ENCODE measurements at places on chromosomes 13 and 19.

DNA sequence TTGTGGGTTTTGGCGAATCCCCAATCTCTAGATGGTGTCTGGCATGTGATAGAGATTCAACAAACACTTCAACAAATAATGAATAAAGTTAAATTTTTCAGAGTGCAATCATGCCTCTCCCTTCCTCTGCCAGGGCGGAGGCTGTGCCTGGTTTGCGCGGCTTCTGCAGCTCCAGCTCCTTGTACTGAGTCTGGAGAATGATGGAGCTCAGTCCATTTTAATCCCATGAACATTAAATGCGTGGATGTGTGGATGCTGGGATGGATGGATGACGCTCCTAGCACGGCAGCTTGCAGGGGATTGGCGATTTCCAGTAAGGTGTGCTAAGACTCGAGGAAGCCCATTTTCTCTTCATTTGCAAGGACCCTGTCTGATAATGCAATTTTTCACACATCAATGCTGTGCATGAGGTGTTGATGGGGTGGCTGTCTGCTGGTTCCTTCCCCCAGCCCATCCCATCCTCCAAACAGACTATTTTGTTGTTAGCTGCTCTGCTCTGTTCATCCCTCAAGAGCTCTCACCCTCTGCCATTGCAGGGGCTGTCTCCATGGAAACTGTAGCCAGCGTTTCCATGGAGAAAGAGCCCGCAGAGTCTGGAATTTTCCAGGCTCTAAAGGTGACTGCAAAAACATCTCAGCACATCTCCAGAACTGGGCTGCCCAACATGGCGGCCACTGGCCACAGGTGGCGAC lies 92.6 kb upstream of the PEG3 start:
- DNase-seq: no peak

DNA sequence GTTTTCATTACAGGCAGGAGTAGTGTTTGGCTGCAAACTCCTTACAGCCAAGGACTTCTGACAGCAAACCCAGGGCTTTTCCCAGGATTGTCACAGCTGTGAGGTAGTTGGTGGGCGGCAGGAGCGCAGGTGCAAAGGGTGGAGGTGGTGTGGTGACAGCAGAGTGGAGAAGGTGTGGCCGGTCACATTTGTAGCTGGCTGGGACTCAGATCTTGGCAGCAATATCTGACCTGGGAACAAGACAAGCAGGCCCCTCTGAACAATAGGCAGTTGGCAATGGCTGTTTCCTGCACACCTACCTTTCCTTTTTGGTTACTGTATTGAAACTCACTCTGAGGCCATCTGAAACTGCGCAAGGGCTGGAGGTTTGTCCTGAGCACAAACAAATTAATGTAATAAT lies 327.3 kb downstream of the COG6 start:
- no peak for DNase-seq

GRCh38 chr19:13963603-13964105 lies 11.3 kb downstream of the DCAF15 start:
- no peak for DNase-seq

DNA sequence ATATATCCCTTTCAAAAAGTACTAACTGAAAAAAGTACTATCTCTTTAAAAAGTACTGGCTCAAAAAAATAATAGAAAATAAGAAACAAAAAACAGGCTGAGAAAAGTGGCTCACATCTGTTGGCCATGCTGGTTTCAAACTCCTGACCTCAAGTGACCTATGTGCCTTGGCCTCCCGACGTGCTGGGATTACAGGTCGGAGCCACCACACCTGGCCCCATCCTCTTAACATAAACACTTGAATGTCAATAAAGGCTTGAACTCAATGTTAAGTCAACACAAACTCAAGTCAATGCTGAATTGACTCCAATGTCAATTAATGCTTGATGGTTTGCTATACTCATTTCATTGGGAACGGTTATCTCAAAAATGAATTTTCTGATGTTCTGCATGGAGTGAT lies 30.9 kb downstream of the ZNF611 start:
- DNase-seq: no peak

- DNase-seq: no peak
Observed at GRCh38 chr19:10189616-10190015, 5.1 kb downstream of the DNMT1 start.

DNA sequence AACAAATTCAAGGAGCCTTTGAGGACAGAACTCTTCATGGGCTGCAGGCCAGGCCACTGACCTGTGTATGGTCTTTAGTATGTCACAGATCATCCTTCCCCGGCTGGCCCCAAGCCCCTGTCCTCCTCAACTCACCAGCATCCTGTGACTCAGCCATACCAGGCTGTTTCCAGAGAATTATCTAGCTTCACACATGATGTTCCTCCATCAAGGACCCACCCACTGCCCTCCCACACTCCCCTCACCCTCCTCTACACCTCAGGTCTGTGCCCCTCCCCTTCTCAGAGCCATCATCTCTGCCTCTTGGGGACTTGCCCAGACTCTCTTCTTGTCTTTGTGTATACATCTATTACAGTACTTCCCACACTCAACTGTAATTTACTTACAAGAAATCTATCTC lies 14.7 kb downstream of the DCT start:
- DNase-seq: no peak

DNA sequence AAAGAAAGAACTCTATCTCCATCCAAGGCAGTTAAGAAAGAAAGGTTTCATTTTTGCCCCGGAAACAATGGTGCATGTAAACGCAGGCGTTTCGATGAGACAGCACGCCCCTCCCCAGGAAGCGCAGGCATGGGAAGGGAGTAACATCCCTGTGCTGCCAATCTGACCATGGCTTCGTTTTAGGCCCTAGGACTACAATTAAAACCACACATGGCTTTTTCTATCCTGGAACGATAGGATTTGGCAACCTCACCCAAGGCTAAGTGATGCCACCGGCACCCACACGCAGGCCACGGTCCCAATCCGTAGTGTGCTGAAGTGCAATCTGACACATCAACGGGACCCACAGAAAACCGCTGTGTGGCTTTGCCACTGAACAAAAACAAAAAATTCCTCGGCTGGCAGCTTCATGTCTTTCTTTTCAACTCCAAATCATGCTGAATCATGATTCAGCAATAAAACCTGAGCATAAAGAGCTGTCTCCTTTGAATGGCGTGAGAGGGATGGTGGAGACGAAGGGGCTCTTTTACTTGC lies 24.2 kb downstream of the RANBP3 start:
- DNase-seq: peak; percentile 32

DNA sequence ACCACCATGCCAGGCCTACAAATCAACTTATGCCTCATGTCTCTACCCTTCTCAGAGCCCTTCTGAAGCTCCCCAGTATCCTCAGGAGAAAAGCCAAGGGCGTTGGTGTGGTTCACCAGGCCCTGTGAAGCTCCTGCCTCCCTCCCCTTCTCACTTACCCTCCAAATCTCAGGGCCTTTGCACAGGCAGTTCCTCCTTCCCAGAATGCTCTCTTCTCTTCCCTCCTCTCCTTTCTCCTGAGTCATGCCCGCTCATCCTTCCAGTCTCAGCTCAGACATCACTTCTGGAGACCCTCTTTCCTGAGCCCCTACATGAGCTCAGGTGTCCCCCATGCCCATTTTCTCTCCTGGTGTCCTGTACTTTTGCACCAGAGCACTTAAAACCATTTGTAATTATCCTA lies 20.5 kb downstream of the HIF3A start:
- no peak for DNase-seq

DNA sequence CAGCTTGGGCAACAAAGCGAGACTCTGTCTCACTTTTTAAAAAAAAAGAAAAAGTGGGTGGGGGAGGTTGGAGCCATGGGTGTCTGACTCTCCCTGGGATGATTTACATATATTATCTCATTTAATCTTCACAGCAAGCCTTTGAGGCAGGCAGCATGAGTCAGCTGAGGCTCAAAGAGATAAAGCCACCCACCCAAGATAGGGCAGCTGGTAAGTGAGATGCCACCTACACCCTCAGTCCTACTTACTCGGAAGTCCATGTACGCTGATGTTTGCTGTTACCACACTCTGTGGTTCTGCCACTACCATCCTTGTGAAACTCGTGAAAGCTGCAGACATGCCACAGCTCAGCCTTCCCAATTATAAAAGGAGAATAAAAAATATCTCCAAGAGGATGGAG lies 142.0 kb upstream of the TSHZ3 start:
- no peak for DNase-seq

DNA sequence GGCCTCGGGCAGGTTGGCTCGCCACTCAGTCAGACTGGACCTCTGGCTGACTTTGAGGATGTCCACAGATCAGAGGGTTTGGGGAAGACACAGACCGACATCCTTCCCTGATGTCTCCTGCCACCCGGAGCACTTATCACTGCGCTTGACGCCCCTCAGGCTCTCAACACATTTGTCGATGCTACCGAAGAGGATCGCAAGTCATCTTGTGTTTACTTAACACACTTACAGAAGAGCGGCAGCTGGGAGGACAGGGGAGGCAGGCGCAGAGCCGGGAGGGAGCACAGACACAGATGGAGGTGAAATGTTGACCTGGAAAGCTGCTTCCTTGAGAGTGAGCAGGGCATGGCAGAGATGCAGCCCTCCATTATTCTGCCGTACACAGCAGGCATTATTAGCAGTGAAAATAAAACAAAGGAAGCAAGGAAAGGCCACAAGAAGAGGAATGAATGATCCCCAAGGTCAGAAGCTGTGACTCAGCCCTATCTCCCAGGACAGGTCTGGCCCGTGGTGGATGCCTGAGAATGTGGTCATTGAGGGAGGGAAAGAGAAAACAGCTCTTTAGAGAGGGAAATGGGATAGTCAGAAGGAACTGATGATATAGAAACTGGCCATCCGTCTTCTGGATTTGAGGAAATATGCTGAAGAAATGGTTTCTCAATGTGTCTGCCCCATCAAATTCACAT lies 549.5 kb upstream of the ARGLU1 start:
- DNase-seq: peak; percentile 4

DNA sequence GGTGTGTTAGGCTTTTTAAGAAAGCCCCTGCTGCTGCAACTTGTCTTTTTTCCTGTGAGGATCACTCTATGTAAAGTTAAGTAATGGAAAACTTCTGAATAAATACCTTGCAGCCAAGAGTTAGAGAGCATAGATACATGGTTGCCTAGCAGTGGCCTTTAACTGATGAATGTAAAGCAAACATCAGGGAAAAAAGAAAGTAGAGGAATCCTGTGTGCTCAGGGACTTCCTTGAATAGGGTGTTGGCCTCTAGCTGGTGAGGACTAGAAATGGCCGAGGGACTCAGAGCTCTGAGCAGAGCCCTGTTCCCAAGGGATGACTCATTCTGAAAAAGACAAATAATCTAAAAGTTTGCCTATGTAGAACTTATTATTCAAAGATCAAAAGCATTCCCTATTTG lies 135.7 kb downstream of the MIPEP start:
- peak; percentile 57 for DNase-seq

DNA sequence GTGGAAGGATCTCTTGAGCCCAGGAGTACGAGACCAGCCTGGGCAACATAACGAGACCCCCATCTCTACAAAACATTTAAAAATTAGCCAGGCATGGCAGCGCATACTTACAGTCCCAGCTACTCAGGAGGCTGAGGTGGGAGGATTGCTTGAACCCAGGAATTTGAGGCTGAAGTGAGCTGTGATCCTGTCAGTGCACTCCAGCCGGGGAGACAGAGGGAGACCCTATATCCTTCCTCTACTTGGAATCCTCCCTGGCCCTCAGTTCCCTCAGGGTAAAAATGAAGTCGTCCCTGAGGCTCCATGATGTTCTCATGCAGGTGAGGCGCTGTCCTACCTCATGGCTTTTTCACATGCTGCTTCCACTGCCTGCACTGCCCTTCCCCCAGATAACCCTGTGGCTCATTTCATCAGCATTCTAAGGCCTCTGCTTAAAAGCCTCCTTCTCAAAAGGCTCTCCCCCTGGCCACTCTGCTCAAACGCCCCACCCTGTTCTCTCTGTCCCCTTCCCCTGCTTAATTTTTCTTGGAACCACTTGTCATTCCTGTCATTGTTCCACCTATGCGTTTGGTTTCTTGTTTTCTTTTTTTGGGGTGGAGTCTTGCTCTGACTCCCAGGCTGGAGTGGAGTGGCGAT lies 19.2 kb downstream of the DNM2 start:
- DNase-seq: no peak

- peak; percentile 25 for DNase-seq
Observed at GRCh38 chr13:57631596-57632275, at the start of gene PCDH17. Gene PCDH17, plus strand, starts transcription at chr13:57631744. Its CDS starts 803 bp downstream, at chr13:57632547.

- DNase-seq: no peak
Observed at GRCh38 chr19:11566164-11566563, 7.1 kb upstream of the ELOF1 start.

GRCh38 chr19:34363094-34363493 lies 1.9 kb upstream of the GPI start:
- no peak for DNase-seq

DNA sequence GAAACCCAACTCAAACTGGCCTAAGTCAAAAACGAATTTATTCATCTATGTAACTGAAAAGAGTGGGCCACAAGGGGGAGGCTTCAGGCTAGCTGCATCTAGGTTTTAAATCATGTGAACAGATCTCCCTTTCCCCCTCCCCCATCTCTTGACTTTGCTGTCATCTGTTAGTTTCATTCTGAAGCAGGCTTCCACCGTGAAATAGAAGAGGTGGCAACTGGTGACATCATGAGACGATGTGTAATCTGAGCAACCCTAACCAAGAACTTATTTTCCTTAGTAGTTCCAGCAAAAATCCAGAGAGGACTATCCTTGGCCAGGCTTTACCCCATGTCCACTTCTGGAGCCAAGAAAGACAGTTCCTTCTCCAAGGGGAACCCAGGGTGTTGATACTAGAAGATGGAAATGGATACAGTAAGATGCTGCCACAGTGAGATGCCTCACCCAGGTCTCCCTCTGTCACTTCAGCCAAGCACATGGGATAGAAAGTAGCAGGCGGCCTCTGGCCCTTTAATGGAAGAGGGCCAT lies 9.4 kb downstream of the SAMD4B start:
- DNase-seq: no peak

DNA sequence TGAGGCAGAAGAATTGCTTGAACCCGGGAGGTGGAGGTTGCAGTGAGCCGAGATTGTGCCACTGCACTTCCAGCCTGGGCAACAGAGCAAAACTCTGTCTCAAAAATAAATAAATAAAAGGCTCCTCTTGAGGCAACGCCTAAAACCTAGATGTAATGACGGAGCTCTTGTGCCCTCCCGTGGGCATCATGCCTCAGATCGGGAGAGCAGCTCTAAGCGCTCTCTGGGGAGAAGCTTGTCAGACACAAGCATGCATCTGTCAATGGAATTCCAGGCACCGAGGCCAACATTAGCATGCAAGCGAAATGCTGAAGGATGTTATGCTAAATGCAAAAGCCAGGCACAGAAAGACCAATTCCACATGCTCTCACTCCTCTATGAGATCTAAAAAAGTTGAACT lies 45.6 kb upstream of the MRI1 start:
- peak; percentile 28 for DNase-seq

GRCh38 chr13:76499891-76500290 lies 386.3 kb downstream of the KCTD12 start:
- DNase-seq: no peak

Measured in brain microvascular endothelial cell (primary cell).